ENCODE measurements at places on chromosomes 2 and 18. TPM values are rescaled to one million over a fixed set of nuclear protein-coding genes. Genes with fewer than 3 reads are reported as not detected.

The ALPI gene
- total RNA-seq: not detected

The KATNAL2 gene
- 0.06 TPM for total RNA-seq

The FLACC1 gene
- 0.22 TPM for total RNA-seq

The SGPP2 gene
- 9.7 TPM for total RNA-seq

The ASB18 gene
- total RNA-seq: not detected

The CREG2 gene
- total RNA-seq: not detected

The PRSS56 gene
- not detected for total RNA-seq

The ID2 gene
- 7.1 TPM for total RNA-seq

The SP5 gene
- 0.14 TPM for total RNA-seq

- no peak for DNase-seq
Measured at GRCh38 chr2:81870119-81870518, 1565.6 kb upstream of the LRRTM1 start.

DNA sequence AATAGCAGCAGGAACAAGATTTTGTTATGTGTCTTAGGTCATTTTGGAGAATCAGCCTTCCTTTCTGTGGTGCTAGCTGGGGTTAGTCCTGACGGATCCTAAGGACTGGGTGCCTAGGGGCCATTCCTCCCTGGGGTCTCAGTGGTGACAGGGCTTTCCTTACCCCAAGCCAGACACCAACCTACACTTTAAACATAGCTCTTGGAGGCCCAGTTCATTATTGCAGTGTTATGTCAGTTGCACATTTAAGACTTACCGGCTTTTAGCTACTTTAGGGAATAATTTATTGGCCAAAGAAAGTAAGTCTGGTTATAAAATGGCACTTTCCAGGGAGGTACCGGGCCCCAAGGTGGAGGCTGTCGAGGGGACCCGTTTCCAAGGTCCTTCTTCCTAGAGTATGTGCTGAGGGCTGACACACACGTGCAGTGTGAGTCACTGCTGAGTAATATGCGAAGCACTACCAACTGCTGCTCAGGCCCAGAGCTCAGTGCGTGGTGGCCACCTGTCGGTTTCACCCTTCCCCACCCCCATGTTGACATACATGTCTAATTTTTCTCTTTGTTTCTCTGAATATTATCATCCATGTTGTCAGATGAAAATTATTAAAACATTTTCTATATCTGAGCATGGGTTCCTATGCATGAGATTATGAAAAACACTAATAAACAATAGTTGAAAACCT is 37.0 kb upstream of the GRHL1 start:
- DNase-seq: no peak

DNA sequence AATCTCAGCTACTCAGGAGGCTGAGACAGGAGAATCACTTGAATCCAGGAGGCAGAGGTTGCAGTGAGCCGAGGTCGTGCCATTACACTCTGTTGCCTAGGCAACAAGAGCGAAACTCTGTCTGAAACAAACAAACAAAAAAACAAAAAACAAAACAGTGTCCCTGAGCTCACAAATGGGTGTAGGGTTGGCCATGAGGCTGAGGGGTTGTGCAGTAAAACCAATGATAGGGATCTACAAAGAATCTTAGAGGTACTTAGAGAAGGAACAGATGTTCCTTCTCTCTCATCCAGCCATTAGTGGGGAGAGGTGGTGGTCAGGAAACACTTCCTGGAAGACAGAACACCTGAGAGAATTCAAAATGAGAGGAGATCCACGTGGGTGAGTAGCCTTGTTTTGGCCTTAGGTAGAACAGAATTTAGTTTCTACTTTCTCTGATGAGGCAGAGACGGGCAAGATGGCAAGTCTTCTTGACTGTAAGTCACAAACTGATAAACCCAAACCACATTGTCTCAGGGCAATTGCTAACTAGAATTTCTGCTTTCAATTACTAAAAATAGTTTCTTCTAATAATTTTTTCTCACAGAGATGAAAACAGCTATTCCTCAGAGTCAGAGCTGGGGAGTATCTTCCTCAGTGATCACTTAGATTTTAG is 61.5 kb upstream of the PPM1B start:
- no peak for DNase-seq

- no peak for DNase-seq
Measured at GRCh38 chr18:55579501-55580270, 8.3 kb downstream of the TCF4 start.

GRCh38 chr2:83787189-83787588 is 671.9 kb downstream of the SUCLG1 start:
- DNase-seq: no peak

DNA sequence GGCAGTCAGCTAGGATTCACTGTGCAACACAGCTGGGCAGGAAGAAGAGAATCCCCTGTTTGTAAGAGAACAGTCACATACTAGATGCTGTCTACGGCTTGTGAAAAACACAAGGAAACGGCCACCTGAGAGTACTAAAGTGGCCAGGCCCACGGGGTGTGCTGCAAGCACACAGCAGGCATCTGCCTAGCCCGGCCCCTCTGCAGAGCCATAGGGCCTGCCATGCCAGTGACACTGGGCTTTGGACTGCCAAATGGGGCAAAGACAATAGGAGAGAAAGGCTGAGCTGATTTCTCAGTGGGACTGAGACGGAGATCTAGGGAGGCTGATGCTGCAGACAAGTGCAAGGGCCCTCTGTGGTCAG is 10.3 kb downstream of the TUBB6 start:
- DNase-seq: no peak

GRCh38 chr2:85724731-85725181 is 29.0 kb upstream of the ATOH8 start:
- DNase-seq: no peak

DNA sequence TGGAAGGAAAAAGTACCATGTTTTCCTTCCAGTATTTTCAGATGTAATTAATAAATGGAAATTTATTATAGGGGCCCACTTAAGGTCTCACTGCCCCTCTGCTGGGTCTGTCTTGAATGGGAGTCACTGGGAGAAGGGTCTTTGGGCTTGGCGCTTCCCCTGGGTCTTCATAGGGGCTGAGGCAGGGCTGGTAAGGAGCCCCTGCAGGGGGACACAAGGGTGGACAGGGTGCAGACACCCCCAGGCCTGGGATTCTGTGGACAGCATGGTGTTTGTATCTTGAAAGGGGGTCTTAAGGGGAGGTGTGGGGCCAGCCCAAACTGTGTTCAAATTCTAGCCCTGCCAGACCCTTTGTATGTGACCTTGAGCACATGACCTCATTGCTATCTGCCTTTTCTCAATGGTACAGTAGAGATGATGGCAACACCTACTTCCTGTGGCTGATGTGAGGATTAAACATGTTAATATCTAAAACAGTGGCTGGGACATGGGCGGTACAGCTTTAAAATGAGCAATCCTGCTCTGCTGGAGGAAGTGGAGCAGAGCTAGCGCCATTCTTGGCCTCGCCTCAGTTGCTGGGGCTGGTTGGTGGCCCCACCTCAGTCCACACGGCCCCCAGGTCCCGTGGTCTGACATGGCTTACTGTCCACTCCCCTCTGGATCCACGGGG is 71.6 kb downstream of the GNAL start:
- no peak for DNase-seq

- no peak for DNase-seq
Measured at GRCh38 chr18:76874642-76875389, 52.5 kb downstream of the ZNF236 start.

DNA sequence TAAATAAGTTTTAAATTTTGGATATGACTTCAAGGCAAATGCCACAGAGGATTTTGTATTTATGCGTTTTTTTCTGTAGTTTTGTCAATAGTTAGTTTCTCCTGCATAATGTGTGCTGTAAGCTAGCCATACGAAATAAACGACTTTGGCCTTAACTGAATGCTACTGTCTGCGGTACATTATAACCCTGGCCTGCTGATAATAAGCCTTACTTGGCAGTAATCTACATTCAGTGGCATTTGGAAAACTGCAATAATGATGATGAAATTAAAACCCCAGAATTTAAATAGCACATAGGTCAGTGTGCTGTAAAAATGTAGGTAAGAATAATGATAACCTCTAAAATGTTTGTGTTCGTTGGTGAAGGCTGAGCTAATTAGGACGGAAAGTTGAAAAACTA is 88.8 kb downstream of the LRP1B start:
- no peak for DNase-seq

GRCh38 chr18:14914121-14914520 is 166.1 kb downstream of the ANKRD30B start:
- no peak for DNase-seq

- no peak for DNase-seq
Measured at GRCh38 chr18:50281972-50282520, 723 bp upstream of the MBD1 start.

DNA sequence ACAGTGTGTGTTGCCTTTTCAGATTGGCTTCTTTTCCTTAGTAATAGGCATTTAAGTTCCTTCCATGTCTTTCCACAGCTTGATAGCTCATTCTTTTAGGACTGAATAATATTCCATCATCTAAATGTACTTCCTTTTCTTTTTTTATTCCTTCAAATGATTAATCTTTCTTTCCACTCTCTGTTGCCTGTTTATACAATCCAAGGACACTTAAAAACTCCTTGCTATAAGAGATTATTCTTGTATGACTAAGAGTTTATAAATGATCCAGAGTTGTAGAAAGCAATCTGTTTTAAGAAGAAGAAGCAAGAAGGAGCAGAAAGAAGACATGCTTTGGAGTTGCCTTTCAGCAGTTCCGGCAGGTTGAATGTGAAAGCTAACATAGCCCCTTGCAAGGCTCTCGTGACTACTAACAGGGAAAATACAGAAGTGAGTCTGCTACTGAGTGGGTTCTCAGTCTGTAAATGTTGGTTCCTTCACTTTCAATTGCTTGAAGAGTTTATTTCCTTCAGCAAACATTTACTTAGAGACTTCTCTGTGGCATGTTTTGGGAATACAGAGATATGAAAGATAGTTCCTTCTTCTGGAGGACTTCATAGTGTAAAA is 123.0 kb downstream of the PMAIP1 start:
- no peak for DNase-seq

DNA sequence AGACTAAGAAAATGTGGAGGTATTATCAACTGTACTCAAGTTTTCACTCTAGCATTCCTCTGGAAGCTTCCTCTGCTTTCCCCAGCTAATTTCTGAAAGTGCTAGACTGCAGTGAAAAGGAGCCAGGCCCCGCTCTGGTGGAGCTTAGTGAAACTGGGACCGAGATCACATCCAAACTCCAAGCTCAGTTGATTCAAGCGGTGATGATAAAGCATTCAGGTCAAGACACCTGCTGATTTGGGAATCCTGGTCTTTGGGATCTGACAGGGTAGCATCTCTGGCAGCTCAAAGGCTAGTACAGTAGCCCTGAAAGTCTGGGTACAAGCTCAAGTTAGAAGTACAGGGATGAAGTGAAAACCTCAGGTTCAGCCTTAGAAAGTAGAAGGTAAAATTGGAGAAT is 120.2 kb upstream of the CRIM1 start:
- no peak for DNase-seq

- DNase-seq: no peak
Measured at GRCh38 chr2:199814101-199814816, 36.7 kb downstream of the FTCDNL1 start.

DNA sequence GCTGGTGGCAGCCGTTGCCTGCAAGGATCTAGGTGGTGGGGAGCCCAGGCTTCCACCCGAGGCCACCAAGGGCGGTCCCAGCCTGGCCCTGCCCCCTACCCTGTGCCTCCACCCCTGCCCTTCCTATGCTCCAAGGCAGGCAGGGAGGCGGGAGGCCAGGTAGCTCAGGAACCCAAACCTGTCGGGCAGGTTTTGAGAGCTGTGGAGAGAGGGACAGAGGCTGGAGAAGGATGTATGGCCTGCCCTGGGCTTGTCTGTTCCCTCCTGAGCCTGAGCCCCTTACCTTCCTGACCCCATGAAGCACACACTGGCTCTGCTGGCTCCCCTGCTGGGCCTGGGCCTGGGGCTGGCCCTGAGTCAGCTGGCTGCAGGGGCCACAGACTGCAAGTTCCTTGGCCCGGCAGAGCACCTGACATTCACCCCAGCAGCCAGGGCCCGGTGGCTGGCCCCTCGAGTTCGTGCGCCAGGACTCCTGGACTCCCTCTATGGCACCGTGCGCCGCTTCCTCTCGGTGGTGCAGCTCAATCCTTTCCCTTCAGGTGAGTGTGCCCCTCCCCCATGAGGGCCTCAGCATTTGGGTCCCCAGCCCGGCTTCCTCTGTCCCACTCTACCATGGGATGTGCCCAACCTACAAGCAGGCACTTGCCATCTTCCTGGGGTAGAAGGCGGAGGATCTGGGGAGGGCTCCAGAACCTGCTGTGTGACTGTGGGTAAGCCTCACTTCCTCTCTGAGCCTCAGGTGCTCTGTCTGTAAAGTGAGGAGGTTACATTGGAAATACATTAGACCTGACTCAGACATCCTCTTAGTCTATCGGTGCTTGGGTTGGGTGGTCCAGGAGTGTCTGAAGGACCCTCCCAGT is at the start of gene PROM2:
PROM2 (plus strand) TSS at position 159 of the 860 bp plus-strand sequence; CDS start at position 296, 137 bp downstream.
- no peak for DNase-seq

DNA sequence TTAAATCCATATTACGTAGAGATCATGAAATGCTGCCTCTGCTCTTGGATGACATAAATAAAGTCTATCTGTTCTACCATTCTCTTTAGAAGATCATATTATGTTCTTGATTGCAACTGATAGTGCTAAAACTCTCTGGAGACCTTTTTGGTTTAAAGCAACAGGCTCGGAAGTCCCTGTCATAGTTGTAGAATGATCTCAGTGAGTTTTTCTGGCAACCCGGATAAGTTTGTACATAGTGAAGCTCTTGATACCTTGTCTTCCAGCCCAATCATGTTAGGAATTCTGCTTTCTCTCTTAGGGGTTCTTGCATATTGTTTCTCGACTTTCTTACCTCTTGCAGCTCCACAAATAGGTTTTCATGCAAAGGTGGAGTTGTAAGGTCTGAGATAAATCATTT is 156.1 kb downstream of the TTC27 start:
- no peak for DNase-seq

DNA sequence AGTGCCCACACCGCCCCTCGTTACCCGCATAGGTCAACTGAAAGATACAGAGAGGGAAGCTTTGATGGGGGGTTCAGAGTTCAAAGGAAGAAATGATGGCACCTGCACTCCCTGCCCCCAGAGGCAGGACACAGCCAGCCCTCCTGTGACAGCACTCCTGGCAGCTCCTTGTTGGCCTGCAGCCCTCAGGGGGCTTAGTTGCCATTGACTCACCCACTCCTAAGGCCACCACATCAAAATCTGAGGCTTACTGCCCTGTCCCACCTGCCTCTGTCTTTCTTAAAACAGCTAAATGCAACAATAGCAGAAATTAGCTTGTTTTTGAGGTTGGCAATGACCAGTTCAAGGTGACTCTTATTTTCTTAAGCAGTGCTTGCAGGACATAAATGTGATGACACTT is 31.6 kb upstream of the SLC35F6 start:
- no peak for DNase-seq

GRCh38 chr2:138364554-138365162 is 136.9 kb upstream of the SPOPL start:
- DNase-seq: no peak

DNA sequence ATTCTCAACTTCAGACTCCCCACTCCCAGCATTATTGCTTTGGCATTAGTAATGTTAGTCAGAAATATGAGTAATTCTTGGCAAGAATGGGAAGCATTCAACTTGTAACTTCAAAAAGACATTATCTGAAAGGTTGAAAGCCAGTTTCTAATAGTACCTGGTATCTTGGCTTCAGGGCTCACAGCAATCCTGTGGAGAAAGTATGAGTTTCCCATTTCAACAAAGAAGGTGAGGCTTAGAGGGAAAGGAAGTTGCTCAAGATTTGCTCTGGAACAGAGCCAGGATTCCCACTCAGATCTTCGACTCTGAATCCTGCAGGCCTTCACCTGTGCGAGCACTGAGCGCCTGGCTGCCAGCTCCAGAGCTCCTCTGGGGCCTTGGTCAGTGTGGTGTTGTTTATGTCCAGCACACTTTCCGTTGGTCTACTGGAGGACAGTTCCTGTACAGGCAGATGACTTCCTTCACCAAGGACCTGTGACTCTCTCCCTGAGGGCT is 136.1 kb downstream of the MCFD2 start:
- no peak for DNase-seq
